ENCODE measurements at places on chromosomes 3 and 15.

DNA sequence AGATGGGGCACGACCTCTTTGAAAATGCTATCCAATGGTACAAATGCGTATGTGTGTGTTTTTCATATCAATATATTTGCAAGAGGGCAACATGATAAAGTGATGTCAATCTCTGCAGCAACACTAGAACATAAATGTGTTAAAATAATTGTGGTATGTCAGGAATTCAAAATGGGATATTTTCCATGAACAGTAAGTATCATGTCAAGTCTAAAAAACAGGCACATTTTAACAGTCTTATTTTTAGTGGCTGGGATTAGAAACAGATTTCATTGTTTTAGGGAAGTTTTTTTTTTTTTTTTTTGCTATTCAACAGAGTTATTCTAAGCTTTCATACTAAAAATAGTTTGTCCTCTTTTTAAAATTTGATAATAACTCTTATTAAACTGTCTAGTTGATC, 209.8 kb downstream of the GAP43 start:
- no peak for DNase-seq

DNA sequence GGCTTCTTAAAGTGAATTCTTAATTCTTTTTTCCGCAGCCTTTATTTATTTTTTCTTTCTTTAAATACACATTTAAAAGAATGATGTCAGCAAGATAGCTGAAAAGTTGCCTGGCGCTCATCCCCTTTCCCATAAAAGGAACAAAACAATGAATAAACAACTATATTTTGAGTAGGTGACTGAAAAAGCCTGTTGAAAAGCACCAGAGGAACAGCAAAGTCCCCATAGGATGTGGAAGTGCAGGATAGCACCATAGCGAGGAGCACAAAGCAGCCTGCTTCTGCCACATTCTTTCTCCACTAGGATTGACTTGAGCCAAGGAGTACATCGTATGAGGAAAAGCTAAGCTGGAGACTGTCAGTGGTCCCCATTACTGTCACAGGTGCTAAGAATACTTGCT, 754.9 kb downstream of the SQOR start:
- no peak for DNase-seq

GRCh38 chr15:65494076-65494475, 23.4 kb downstream of the DPP8 start:
- DNase-seq, result no peak

GRCh38 chr3:152379415-152380042, 110.8 kb downstream of the MBNL1 start:
- no peak for DNase-seq

DNA sequence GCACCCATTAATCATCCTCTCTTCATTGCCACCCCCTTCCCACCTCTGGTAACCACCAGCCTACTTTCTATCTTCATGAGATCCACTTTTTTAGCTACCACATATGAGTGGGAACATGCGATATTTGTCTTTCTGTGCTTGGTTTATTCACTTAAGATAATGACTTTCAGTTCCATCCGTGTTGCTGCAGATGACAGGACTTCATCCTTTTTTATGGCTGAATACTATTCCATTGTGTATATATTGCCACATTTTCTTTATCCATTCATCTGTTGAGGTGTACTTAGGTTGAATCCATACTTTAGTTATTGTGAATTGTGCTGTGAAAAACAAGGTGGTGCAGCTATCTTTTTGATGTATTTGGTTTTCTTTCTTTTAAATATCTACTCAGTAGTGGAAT, 53.3 kb upstream of the NR2C2 start:
- no peak for DNase-seq

GRCh38 chr15:89385596-89386331, 51.1 kb upstream of the POLG start:
- DNase-seq, result no peak

DNA sequence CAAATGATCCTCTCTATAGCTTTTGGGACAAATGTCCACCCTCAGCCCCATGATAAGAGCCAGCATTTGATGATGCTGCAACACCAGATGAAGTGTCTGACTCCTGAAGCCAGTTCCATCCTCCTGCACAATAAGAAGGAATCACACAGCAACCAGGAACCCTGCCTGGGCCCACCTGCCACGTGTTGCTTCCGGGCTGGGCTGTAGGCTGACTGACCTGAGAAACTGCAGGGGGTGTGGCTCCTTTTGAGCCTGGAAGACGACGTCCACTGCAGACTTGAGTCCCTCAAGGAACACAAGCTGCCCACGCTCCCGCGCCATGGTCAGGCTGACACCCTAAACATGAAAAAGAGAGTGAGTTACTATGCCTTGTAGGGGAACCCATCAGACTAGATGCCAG, 9.4 kb downstream of the ELP6 start:
- DNase-seq, result no peak

DNA sequence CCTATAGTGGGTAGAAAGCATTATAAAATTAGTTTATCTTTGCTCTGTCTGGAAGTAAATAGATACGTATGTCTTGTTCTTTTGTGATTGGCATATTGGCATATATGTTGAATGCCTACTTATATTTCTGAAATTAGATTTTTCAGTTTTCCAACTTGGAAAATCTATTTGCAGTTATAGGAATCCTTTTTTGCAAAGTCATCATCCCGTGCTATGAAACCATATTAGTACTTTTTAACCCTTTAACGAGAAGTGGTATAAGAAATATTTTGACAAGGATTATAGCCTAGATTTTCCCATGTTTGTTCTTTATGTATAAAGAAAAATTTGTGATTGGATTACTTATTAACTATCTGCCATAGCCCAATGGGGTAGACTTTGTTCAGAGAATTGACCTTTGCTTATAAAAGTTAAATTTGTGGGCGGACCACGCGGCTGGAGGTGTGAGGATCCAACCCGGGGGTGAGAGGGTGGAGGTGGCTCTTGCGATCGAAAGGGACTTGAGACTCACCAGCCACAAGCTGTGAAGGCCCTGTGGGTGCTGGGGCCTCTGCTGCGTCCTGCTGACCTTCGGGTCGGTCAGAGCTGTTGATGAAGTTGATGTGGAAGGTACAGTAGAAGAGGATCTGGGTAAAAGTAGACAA, 5.9 kb downstream of the LRRC28 start:
- DNase-seq, result no peak

GRCh38 chr3:149895769-149896168, 74.9 kb downstream of the PFN2 start:
- no peak for DNase-seq

DNA sequence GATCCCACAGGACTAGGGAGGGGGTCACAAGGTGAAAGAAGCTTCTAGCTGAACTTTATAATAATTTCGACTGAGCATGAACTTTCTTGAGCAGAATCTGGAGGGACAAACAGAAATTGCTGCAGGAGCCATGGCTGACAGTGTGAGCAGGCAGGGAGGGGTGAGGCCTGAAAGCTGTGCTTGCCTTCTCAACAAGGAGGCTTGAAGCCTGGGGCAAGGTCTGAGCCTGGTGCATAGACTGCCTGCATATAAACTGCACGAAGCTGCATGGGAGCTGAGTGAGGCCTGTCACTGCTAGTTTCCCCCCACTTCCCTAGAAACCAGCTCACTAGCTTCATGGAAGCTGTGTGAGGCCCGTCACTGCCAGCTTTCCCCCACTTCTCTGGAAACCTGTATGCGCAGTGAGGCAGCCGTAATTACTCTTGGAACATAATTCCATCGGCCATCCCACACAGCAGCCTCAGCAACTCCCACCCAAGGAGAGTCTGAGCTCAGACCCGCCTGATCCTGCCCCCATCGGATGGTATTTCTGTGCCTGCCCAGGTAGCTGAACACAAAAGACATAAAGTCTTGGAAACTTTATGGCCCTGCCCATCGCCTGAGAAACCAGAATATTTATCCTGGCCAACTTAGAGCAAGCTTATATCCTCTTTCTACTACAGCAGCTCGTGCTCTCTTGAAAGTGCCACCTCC, 136.5 kb downstream of the PLCH1 start:
- no peak for DNase-seq

DNA sequence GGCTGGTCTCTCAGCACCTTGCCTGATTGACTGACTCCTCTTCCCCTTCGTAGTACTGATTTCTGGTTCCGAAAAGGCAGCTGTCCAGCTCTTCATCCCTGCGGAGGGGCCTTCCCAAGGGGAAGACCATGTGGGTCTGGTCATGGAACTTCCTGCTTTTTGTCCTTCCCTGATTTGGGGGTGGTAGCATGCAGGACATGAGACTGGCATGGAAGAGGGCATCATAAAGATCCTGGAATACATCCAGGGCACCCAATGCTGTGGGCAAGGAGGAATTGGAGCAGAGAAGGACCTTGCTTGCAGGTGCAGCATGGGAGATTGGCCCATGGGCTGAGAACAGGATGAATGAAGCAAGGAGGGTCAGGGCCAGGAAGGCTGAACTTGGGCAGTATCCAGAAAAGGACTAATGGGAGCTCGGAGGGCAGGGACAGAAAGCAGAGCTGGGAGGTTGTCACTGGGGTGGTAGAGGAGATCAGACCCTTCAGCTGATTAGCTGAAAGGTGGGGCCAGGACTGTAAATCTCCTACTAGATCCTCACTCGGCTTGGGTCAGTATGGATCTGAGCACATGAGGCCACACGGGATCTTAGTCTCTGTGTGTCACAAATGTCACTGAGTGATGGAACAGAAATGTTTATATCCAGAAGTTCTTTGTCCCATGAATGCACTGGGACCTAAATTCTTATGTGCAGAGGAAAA, 59.5 kb downstream of the AMOTL2 start:
- DNase-seq, result no peak

All from DMS79 (cell line).